Sigmoid colon (tissue), 7 donors: ENCODE measurements at places on chromosomes 2 and 18. TPM values are rescaled to one million over a fixed set of nuclear protein-coding genes. Genes with fewer than 3 reads are reported as not detected.

GRCh38 chr2:54840559-54841468 lies 117.4 kb downstream of the EML6 start:
- DNase-seq = no peak
- H3K36me3 ChIP-seq = no peaks in the 10 kb centered on the region
- no peak overlapping the region for H3K4me3 ChIP-seq
- H3K27me3 ChIP-seq = no peaks in the 10 kb centered on the region
- H3K4me1 ChIP-seq = no peaks in the 10 kb centered on the region

Gene FABP1
- polyA plus RNA-seq = 26,931 TPM

- no peaks in the 10 kb centered on the region for H3K36me3 ChIP-seq
- no peak overlapping the region for H3K27ac ChIP-seq
- H3K4me1 ChIP-seq = peaks cover 35% of the 10 kb centered on the region
- no peaks in the 10 kb centered on the region for H3K27me3 ChIP-seq
Measured at GRCh38 chr18:58180738-58181353, 136.8 kb downstream of the NEDD4L start.

GRCh38 chr2:46719487-46719886 lies 196.1 kb downstream of the MCFD2 start:
- peaks cover 80% of the 10 kb centered on the region for H3K4me1 ChIP-seq
- H3K27me3 ChIP-seq = no peaks in the 10 kb centered on the region
- H3K27ac ChIP-seq = peak overlapping the region; percentile 49
- H3K4me3 ChIP-seq = no peak overlapping the region
- H3K36me3 ChIP-seq = no peaks in the 10 kb centered on the region

GRCh38 chr2:48017136-48017535 lies 110.8 kb upstream of the FBXO11 start:
- no peak overlapping the region for H3K4me3 ChIP-seq
- no peaks in the 10 kb centered on the region for H3K27me3 ChIP-seq
- H3K36me3 ChIP-seq = no peaks in the 10 kb centered on the region
- no peak overlapping the region for H3K27ac ChIP-seq
- H3K4me1 ChIP-seq = no peaks in the 10 kb centered on the region

DNA sequence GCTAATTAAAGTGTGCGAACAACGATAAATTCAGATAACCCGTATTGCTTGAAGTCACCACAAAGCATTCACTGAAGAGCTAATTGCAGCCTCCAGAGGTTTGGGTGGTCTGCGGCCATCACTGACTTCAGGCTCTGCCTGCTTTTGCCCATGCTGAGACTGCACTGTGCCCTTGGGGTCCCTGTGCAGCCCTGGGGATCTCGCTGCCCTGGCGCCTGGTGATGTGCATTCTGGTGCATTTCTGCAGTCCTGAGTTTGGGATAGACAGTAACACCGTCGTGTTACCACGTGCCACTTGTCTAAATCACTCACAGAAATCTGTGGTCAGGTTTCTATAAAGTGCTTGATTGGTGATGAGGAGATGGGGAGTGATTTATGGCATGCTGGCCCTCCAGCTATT lies 27.6 kb downstream of the LDLRAD4 start:
- no peak overlapping the region for H3K27ac ChIP-seq
- peaks cover 3% of the 10 kb centered on the region for H3K36me3 ChIP-seq
- no peak for DNase-seq
- H3K27me3 ChIP-seq = no peaks in the 10 kb centered on the region
- H3K4me1 ChIP-seq = no peaks in the 10 kb centered on the region
- H3K4me3 ChIP-seq = no peak overlapping the region

Gene POTEF
- not detected for polyA plus RNA-seq

Gene SLC39A10
- polyA plus RNA-seq = 0.60 TPM

- peaks cover 82% of the 10 kb centered on the region for H3K27me3 ChIP-seq
- no peak within 1 kb of the TSS for H3K27ac ChIP-seq
- no peak within 1 kb of the TSS for H3K4me3 ChIP-seq
- peaks cover 29% of the 10 kb centered on the region for H3K4me1 ChIP-seq
- H3K36me3 ChIP-seq = no peaks in the 10 kb centered on the region
- no peak for DNase-seq
Measured at GRCh38 chr2:218880102-218880858, at the start of gene WNT10A. WNT10A (plus strand) TSS chr2:218880852; CDS start chr2:218880996, 144 bp downstream.

Gene RAPH1
- polyA plus RNA-seq = 4.8 TPM

- peaks cover 31% of the 10 kb centered on the region for H3K36me3 ChIP-seq
- DNase-seq = no peak
- no peaks in the 10 kb centered on the region for H3K27me3 ChIP-seq
- no peaks in the 10 kb centered on the region for H3K4me1 ChIP-seq
- no peak overlapping the region for H3K27ac ChIP-seq
Measured at GRCh38 chr2:237772513-237772912, 26.1 kb upstream of the RBM44 start.

GRCh38 chr18:64645753-64646152 lies 496.9 kb upstream of the LINC00305 start:
- H3K36me3 ChIP-seq = no peaks in the 10 kb centered on the region
- no peak for DNase-seq
- H3K27ac ChIP-seq = no peak overlapping the region
- no peak overlapping the region for H3K4me3 ChIP-seq

- no peaks in the 10 kb centered on the region for H3K27me3 ChIP-seq
- H3K36me3 ChIP-seq = no peaks in the 10 kb centered on the region
- no peaks in the 10 kb centered on the region for H3K4me1 ChIP-seq
Measured at GRCh38 chr2:1808981-1809422, 64.7 kb upstream of the PXDN start.

GRCh38 chr2:239579081-239579480 lies 178.3 kb upstream of the HDAC4 start:
- no peaks in the 10 kb centered on the region for H3K27me3 ChIP-seq
- H3K4me3 ChIP-seq = no peak overlapping the region
- H3K36me3 ChIP-seq = no peaks in the 10 kb centered on the region
- no peak overlapping the region for H3K27ac ChIP-seq
- no peaks in the 10 kb centered on the region for H3K4me1 ChIP-seq
- no peak for DNase-seq

- H3K4me3 ChIP-seq = no peak overlapping the region
- H3K27me3 ChIP-seq = no peaks in the 10 kb centered on the region
Measured at GRCh38 chr2:9763356-9764152, 79.7 kb upstream of the TAF1B start.

DNA sequence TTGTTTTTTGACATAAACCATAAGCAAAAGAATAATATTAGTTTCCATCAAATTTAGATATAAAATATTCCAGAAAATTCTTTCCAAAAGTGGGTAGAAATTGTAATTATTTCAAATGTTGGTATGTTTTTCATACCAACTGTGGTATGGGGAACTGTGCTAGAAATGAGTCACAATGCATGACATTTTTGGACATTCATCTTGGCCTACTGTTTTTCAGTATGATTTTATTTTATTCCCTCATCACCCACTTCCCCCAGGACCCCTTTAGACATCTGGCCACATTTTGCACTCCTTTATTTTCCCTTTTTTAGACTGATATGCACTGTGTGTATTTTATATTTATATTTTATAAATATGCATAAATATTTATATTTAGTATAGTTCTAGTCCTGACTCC lies 97.1 kb downstream of the DPP4 start:
- no peaks in the 10 kb centered on the region for H3K4me1 ChIP-seq
- no peak for DNase-seq
- H3K27me3 ChIP-seq = no peaks in the 10 kb centered on the region
- H3K27ac ChIP-seq = no peak overlapping the region
- no peaks in the 10 kb centered on the region for H3K36me3 ChIP-seq

- H3K36me3 ChIP-seq = no peaks in the 10 kb centered on the region
- DNase-seq = no peak
- no peak overlapping the region for H3K4me3 ChIP-seq
- H3K27ac ChIP-seq = no peak overlapping the region
- no peaks in the 10 kb centered on the region for H3K4me1 ChIP-seq
- H3K27me3 ChIP-seq = no peaks in the 10 kb centered on the region
Measured at GRCh38 chr18:61676773-61677434, 215.9 kb downstream of the RNF152 start.

- H3K4me3 ChIP-seq = no peak overlapping the region
- H3K4me1 ChIP-seq = no peaks in the 10 kb centered on the region
- DNase-seq = no peak
Measured at GRCh38 chr2:129436809-129437208, 542.7 kb upstream of the RAB6C start.

- H3K27me3 ChIP-seq = no peaks in the 10 kb centered on the region
- no peak overlapping the region for H3K4me3 ChIP-seq
- no peak for DNase-seq
- no peaks in the 10 kb centered on the region for H3K36me3 ChIP-seq
Measured at GRCh38 chr2:190068764-190069163, 6.2 kb upstream of the MSTN start.

DNA sequence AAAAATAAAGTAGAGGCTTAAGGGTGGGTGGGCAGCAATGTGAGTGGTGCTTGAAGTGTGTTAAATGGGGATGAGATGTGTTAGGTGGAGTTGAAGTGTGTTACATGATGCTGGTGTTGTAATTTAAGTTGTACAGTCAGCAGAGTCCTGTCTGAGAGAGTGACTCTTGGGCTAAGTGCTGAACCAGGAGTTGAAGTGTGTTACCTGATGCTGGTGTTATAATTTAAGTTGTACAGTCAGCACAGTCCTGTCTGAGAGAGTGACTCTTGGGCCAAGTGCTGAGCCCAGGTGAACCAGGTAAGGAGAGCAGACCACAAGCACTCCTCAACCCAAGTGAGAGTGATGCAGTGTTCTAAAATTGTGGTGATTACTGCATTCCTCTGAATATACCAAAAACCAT lies 40.6 kb downstream of the LCLAT1 start:
- H3K4me3 ChIP-seq = no peak overlapping the region
- H3K27me3 ChIP-seq = no peaks in the 10 kb centered on the region
- peaks cover 11% of the 10 kb centered on the region for H3K4me1 ChIP-seq
- H3K27ac ChIP-seq = no peak overlapping the region

DNA sequence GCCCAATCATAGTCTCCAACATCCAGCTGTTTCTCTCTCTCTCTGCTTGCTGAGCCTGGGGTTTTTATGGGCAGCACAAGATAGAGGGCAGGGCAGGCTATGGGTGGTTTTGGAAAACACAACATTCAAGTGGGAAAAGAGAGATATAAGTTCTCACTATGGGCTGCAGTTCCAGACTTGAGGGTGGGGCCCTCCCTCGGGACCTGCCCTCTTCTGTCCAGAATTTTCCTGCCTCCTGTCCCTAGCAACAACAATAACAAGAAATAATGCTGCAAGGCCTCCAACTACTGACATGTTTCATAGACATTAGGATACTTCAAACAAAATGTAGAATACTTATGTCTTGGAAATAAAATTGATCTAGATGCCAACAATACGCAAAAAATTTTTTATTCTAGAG lies 107.8 kb downstream of the C18orf54 start:
- H3K36me3 ChIP-seq = no peaks in the 10 kb centered on the region
- H3K27me3 ChIP-seq = no peaks in the 10 kb centered on the region
- no peaks in the 10 kb centered on the region for H3K4me1 ChIP-seq
- H3K4me3 ChIP-seq = no peak overlapping the region
- DNase-seq = no peak
